LHCN-M2 (cell line): ENCODE measurements at places on chromosomes 11 and 22. TPM values are rescaled to one million over a fixed set of nuclear protein-coding genes. Genes with fewer than 3 reads are reported as not detected.
A peak's percentile ranks its signal among the peaks of the same experiment; 100 is the strongest.

DNA sequence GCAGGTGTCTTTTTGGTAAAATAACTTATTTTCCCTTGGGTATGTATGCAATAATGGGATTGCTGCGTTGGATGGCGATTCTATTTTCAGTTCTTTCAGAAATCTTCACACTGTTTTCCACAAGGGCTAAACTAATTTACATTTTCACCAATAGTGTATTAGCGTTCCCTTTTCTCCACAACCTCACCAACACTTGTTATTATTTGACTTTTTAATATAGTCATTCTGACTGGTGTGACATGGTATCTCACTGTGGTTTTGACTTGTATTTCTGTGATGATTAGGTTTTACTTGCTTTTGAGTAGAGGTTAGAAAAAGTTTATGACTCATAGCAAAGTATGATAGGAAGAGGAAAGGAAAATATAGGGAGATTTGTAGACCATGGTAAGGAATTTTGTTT, 92.3 kb downstream of the DLG2 start:
- no peak for DNase-seq

DNA sequence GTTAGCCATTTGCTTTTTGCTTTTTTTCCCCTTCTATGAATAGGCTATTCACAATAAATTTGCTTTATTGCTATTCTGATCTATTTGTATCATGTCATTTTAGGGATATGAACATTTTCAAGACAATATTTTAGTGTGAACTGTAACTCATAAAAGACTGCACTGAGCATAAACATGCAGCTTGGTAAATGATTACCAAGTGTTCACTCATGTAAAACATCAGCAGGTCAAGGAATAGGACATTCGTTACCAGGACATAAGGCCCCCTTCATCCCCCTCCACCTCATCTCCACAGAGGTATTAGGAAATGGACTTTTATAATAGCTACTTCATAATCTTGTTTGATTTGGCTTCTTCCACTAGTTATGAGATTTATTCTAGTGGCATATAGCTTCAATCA, 12.4 kb downstream of the NLRP14 start:
- no peak for DNase-seq

The UBQLN3 gene
- total RNA-seq = not detected in 2 replicates

The AGBL2 gene
- total RNA-seq = 0.38 and 0.92 TPM in 2 replicates

The DRD2 gene
- total RNA-seq = 3.3 and 5.7 TPM in 2 replicates

The SULT4A1 gene
- total RNA-seq = 0.06 and 0.13 TPM in 2 replicates

- DNase-seq = no peak
Measured at GRCh38 chr11:2577031-2577990, 122.5 kb downstream of the KCNQ1OT1 start.

The CHST1 gene
- total RNA-seq = 3.1 and 5.8 TPM in 2 replicates

The C1QTNF5 gene
- 9.1 and 9.9 TPM in 2 replicates for total RNA-seq

The CHRM1 gene
- total RNA-seq = not detected in 2 replicates

DNA sequence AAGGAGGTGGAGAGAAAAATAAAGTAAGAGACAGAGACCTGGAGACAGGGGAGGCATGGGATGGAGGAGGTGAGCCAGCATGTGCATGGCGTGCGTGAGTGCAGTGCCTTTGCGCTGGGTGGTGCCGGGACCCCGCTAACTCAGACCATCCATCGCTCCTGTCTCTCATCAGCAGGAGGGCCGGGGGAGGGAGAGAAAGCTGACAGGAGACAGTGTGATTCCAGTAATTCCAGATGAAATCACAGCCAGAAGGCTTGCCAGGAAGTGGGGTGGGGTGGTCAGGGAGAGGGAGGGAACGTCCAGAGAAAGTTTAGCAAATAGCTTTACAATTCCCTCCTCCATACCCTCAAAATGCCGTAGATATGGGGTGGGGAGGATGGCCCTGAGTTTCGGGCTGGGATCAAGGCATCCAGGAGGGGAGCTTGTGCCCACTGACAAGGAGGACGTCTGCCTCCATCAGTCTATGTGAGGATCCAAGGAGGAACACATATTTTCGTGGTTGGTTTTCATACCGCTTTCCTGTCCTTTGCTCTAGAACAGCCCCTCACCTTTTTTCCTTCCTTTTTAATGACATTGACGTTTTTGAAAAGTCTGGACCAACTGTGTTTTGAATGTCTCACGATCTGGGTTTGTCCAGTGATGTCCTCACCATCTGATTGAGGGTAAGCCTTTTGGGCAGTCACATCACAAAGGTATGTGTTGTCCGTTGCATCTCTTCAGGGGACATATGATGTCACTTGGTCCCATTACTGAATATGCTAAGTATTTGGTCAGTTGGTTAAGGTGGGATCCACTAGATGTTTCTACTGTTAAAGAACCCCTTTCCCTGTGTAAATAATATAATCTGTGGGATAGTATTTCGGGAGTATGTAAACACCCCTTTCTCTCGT, 567.3 kb downstream of the MIAT start:
- DNase-seq = peak; percentile 47

The FLRT1 gene
- total RNA-seq = not detected in 2 replicates

DNA sequence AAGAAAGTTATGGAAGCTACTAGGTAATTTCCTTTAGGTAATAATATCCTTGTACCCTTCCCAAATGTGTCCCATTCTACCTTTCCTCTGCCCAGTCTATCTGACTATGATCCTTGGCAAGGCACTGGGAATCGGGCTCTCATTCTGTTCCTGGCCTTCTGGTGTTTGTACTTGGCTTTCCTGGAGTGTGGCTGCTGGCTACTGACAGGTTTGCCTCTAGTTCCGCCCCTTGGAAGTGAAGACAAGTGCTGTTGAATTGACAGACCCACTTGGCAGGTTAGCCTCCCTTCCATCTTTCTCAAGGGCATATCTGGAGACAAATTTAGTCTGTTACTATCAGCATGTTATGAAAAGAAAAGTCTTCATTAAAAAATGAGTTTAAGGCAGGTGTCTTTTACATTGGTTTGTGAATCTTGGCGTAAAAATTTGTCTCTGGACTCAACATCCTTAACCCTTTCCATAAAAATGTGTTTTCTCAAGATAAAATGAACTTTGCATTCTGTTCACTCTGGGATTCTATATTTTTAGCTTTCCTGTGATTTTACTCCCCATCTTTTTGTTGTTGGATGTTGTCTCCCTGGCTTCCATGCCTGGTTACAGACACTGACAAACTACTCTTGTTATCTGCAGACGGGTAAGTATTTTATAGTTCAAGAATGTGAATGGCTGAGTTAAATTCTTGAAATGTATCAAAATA, 287.4 kb upstream of the PDGFD start:
- DNase-seq = no peak

- DNase-seq = no peak
Measured at GRCh38 chr11:30424321-30424720, 101.4 kb downstream of the ARL14EP start.

The KRTAP5-7 gene
- total RNA-seq = not detected in 2 replicates

- DNase-seq = peak; percentile 73
Measured at GRCh38 chr11:114134870-114135269, 75.4 kb downstream of the ZBTB16 start.

DNA sequence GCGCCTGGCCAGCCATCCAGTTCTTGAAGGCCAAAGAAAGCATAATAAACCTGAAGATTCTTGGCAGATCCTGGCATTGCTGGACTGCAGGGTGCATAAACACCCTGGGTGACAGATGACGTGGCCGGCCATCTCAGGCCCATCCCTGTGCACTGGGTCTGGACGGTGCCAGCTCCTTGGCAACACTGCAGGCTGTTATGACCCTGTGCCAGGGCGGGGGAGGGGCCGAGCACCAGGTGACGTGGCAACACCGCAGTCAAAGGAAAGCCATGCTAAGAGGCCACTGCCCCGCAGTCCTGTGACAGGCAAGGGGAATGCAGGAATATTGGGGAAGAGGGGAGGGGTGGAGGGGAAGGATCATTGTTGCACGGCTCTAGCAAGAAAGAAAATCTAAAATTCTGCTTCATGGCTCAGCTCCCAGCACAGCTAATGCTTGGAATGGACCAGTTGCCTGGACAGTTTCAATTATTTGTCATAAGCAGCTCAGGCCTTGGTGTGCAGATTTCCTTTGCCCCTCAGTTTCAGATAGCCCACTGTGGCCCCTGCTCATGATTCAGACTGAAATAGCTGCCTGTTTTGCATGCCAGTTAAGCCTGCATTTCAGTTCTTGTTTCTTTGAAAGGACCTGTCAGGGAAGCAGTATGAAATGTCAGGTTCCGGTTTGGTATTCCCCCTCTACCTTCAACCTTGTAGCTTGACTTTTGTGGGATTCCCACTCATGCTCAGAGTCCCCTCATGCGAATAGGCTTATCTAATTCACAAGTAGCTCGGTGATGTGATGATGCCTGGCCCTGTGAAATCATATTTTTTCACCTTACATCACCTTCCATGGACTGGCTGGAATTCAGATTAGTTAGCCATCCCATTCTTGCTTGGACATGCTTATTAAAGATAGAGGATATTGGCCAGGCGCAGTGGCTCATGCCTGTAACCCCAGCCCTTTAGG, 29.7 kb upstream of the DDX6 start:
- no peak for DNase-seq

The RAG2 gene
- total RNA-seq = not detected in 2 replicates

DNA sequence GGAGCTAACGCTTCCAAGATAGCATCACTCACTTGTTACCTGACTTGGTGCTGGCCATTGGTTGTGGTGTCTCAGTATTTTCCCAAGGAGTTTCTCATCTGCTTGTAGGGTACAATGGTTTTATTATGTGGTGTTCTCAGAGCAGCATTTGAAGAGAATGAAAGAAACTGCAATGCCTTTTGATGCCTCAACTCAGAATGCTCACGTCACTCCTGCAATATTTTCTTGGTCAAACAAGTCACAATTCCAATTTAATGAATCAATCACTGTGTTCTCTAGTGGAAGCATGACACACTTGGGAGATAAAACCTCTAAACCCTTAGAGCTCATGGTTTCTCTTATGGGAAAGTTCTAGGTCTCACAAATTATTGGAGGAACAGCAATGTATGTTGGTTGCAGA, 2.0 kb upstream of the OR5D14 start:
- no peak for DNase-seq

The ARHGAP42 gene
- total RNA-seq = 7.4 and 10.3 TPM in 2 replicates

GRCh38 chr11:74755395-74755995, 6.8 kb downstream of the RNF169 start:
- DNase-seq = peak; percentile 13

GRCh38 chr11:61091373-61092279, 10.7 kb upstream of the CD5 start:
- DNase-seq = no peak

DNA sequence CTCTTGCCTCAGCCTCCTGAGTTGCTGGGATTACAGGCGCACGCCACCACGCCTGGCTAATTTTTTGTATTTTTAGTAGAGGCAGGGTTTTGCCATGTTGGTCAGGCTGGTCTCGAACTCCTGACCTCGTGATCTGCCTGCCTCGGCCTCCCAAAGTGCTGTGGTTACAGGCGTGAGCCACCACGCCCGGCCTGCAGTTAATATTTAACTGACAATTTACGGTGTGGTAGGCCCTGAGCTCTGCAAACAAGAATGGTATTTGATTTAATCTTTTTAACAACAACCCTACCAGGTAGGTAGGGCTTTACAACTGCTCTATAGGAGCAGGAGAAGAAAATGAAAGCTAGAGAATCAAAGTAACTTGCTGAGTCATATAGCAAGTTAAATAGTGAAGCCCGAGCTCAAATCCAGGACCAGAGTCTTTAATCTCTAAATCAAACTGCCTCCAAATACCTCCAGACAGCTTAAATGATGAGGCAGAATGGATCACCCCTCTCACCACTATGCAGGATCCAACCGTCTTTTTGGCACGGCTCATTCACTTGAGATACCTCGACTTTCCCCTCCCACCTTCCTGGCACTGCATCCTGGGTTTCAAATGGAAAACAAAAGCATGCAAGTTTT, 9.4 kb downstream of the UEVLD start:
- no peak for DNase-seq

DNA sequence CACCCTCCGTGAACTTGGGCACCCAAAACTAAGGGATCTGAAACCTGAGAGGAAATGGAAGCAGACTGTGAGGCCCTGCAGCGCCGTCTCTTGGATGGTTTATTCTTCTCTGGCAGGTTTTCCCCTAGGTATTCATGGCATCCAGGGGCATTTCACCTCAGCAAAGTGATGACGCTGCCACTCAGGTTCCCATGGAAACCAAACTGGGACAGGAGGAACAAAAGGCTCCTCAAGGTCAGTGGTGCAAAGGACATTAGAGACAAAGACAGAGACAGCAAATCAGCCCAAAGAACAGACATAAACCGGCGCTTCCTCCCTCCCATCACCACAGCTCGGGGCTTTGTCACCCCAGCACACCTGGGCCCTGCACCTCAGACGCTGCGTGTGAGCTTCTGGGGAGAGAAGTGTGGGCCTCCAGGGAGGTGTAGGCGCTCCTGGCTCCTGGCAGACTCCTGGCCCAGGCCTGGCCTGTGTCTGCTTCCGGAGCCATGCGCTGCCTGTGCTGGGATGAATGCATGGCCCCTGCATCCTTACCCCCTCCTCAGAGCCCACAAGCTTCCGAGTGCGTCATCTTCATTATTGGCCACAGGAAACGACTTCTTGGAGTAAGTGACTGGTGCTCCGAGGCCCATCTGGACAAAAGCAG, 5.9 kb downstream of the TP53AIP1 start:
- no peak for DNase-seq

DNA sequence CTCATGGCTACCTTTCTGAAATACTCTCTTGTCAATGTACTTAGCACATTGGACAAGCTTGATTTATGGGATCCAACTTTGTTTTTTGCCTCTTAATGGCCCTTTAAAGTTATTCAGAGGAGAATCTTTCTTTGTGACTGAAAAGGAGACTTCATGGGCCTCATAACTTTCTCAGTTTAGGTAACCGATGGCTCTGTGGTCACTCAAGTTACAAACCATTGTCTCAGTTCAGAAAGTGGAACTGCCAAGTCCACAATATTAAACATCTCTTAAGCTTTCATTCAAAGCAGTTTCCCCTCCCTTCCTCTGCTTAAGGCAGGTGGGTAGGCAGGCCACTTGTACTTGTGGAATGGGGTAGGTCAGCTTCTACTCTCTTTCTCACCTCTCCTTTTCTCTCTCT, 12.3 kb upstream of the ARL14EP start:
- no peak for DNase-seq

GRCh38 chr11:72860592-72860991, 46.4 kb downstream of the ATG16L2 start:
- DNase-seq = no peak

The SYT7 gene
- 1.6 and 2.0 TPM in 2 replicates for total RNA-seq

GRCh38 chr22:33393432-33393831, 335.3 kb upstream of the SYN3 start:
- no peak for DNase-seq
